Inflammatory macrophage treated with lipopolysaccharide for 4 hours (primary cell): ENCODE measurements at places on chromosomes 3 and 15.

GRCh38 chr3:123693584-123694190, 108.8 kb upstream of the HACD2 start:
- peak; percentile 84 for DNase-seq

DNA sequence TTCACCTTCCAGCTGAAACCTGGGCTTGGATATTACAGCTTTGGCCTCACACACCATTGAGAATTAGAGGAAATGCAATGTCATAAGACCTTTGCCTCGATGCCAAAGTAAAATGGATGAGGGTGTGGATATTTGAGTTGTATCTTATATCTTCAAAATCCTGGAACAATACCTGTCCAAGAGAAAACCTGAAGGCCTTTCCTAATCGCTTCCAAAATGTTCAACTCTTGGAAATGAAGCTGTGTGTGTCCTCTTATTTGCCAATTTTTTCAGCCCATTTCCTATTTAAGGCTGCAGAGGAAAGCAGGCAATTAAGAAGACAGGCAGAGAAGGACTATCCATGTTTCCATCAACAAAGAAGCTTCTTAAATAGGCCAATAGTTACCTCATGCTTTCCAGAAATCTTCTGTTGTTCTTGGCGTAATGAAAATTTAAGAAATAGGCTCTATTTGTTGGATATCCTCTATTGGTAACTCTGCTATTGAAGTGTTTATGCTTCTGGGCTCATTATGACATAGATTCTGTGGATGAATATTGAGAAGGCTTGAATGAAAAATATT, 99.5 kb upstream of the ZBTB20 start:
- no peak for DNase-seq

- peak; percentile 95 for DNase-seq
Measured at GRCh38 chr15:81098861-81099651, 35.0 kb upstream of the CFAP161 start.

- DNase-seq, result no peak
Measured at GRCh38 chr15:82946155-82946701, 6.3 kb downstream of the HOMER2 start.

GRCh38 chr3:195241592-195242355, 29.2 kb downstream of the XXYLT1 start:
- DNase-seq, result no peak
